ENCODE measurements at places on chromosomes 13 and 19.
A peak's percentile ranks its signal among the peaks of the same experiment; 100 is the strongest.

DNA sequence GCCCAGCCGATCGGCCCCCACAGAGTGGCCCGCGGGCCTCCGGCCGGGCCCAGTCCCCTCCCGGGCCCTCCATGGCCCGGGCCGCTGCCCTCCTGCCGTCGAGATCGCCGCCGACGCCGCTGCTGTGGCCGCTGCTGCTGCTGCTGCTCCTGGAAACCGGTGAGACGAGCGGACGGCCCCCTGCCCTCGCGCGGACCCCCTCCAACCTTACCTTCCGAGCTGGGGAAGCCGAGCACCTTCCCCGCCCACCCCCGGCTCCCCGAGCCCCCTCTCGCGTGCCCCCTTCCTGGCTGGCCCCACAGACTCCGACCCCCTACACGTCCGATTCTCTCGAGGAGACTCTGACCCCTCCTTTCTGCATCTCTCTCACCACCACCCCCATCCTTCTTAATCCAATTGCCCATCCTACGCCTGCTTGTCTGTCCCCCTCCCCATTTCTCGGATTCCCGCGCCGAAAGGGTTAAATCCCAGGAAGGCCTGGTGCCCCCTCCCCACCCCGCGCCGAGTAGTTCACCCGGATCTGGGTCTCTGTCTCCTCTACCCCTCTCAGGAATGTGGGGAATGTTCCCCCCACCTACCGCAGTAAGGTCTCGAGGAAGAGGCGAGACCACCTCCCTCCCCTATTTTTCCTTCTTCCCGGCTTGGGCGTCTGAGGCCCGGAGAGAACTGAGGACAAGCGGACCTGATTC, 502 bp downstream of the NECTIN2 start:
- no peak for DNase-seq

DNA sequence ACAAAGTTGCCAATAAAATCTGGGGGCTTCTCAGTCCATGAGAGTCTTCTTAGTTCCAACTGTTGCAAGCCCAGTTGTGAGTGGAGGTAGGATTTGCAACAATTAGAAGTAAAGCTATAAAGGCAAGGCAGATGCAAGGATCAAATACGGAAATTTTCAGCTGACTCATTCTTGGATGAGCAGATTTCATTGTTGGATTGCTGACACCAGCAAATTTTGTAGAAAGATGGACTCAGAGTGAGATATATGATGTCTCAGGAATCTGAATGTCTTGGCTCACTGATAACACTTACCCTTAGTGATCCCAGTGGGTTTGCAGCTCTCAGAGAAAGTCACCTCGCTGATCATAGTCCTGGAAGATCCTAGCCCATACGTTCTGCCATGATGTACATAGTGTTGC, 209.0 kb downstream of the GPC6 start:
- DNase-seq, result no peak

- no peak for DNase-seq
These were observed 12.9 kb upstream of the CCDC169 start for GRCh38 chr13:36310417-36311108.

- DNase-seq, result no peak
These were observed 902 bp upstream of the CCDC106 start for GRCh38 chr19:55646889-55647731.

DNA sequence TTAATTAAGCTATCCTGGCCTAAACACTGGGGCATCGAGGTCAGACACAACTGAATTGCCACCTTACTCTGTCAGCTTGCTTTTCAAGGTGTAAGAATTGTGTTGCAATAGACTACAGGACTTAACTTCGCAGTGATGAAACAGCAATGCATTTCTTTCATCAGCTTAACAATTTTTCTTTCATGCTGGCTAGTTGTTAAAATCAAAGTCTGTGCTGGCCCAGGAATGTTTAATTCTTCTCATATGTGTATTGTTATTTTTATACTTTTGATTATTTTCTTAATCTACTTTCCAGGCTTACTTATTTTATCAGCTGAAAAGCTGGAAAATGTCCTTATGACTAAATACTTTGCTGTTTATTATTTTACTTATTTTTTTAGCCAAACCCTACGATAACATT, 79.7 kb downstream of the EFNB2 start:
- DNase-seq, result no peak

- no peak for DNase-seq
These were observed 5.3 kb upstream of the PRKCG start for GRCh38 chr19:53876651-53877224.

GRCh38 chr19:52992109-52993004, 21.4 kb upstream of the ERVV-1 start:
- no peak for DNase-seq

DNA sequence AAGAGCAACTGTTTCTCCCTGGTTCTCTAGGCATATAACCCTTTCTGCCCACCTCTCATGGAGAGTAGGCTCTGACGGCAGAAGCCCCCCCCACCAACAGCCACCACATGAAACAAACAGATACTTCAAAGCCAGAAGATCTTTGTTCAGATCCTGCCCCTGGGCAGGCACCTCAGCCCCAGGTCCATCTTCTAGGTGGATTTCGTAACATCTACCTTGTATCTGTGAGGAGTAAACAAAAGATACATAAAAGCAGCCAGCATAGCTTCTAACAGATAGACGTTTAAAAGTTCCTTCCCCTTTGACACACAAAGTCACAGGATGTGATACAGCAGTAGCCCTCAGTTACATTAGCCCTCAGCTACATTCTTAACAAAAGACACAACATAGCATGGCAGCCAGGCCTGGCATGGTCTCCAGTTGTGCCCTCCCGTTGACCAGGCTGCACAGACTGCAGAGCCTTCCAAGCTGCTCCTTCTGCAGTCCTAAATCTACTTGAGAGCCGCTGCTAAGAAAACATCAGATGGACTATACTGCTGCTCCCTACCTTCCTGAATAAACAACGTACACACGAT, 35.4 kb downstream of the BRD4 start:
- no peak for DNase-seq

- DNase-seq, result no peak
These were observed 74.8 kb downstream of the COL4A1 start for GRCh38 chr13:110232142-110232541.

DNA sequence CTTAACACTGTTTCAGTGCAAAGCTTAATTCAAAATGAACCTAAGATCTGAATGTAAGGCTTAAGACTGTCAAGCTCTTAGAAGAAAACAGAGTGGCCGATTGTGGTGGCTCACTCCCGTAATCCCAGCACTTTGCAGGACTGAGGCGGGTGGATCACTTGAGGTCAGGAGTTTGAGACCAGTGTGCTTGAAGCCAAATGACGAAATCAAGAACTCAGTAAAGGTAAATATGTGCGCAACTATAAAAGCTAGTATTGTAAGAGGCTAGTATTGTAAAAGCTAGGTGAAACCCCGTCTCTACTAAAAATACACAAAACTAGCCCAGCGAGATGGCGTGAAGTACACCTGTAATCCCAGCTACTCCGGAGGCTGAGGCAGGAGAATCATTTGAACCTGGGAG, 12.7 kb downstream of the ATP4B start:
- no peak for DNase-seq

GRCh38 chr13:92947770-92948434, 278.7 kb upstream of the GPC6 start:
- no peak for DNase-seq

GRCh38 chr19:7596211-7596937, 711 bp downstream of the CAMSAP3 start:
- DNase-seq, result no peak

GRCh38 chr19:38358071-38358470, 16.3 kb upstream of the PSMD8 start:
- DNase-seq, result no peak

- DNase-seq, result no peak
These were observed 1.5 kb upstream of the OBI1 start for GRCh38 chr13:78660495-78660857.

GRCh38 chr19:48506138-48506733, 5.4 kb downstream of the LMTK3 start:
- no peak for DNase-seq

GRCh38 chr19:50636317-50637085, 3.2 kb downstream of the SYT3 start:
- no peak for DNase-seq

GRCh38 chr19:31678421-31678820, 329.2 kb upstream of the TSHZ3 start:
- DNase-seq, result no peak

GRCh38 chr19:13363954-13364353, 142.3 kb downstream of the CACNA1A start:
- no peak for DNase-seq

DNA sequence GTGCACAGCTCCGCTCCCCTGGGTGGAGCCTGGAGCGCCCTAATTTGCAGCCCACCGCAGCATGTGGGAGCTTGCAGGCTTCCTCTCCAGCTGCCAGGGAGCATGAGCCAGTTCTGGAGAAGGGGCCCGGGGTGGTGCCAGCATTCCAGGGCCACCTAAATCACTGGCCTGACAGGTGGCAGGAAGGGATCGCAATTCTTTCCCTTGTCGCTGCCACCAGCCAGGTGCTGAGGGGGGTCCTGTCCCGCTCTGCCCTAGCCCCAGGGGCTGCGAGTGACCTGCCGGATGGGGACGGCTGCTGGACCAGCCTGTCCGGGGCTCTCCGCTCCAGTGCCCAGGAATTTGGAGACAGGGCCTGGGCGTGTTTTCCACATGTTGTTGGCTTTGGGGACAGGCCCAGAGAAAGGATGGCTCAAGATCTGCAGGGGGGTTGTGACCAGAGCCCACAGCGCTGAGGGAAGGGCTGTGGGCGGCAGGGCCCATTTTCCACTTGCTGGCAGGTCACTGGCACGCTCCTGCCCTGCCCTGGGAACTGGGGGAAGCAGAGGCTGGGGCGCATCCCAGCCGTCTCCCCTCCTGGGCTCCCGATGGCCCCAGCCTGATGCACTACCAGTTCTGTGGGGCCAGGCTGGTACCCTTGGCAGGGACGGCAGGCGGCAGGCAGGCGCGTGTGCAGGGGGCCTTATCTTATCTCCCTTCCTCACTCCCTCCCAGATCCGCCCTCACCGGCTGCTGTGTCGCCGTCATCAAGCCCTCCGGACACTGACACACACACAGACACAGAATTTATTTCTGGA, 9.5 kb downstream of the NDUFA11 start:
- no peak for DNase-seq

GRCh38 chr19:9839415-9839814, 4.3 kb downstream of the PIN1 start:
- DNase-seq, result no peak

- peak; percentile 98 for DNase-seq
These were observed at the start of gene UBAC2 for GRCh38 chr13:99200432-99201167. Gene UBAC2 (plus strand): TSS chr13:99200854. CDS start chr13:99200909, 55 bp downstream.

- DNase-seq, result no peak
These were observed 45.6 kb downstream of the EDNRB start for GRCh38 chr13:77872995-77873394.

DNA sequence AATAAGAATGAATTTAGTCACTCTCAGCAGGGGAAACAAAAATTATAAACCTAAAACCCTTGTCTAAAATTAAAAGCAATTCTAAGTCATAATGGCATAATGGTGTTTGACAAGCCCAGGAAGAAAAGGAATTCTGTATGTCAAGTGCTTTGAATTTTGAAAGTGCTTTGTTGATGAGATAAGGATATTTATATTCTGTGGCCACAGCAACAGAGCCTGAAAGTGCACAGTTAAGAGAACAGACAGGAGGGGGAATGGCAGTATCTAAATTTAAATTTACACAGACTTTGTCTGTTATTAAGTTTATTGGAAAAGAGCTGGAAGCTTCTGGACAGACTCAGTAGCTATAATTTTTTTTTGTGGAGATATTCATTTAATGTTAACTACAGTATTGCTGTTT, 69.8 kb downstream of the OLFM4 start:
- DNase-seq, result no peak

DNA sequence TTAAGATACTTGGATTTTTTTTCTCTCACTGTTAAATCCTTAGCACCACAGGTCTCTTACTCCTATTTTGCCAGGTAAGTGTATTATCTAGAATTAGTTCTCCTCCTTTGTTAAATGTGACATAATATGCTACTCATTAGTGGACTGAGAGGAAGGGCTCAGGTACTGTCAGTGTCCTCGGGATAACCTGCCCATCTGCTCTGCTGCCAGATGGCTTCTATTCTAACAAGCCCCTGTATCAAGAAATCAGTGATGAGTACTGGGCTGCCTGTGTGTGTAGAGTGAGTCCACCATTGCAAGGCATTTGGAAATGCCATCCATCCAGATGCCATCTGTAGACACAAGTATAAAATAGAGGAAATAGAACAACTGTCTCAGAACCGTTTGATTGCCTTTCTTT, 209.6 kb downstream of the ATP8A2 start:
- DNase-seq, result no peak

DNA sequence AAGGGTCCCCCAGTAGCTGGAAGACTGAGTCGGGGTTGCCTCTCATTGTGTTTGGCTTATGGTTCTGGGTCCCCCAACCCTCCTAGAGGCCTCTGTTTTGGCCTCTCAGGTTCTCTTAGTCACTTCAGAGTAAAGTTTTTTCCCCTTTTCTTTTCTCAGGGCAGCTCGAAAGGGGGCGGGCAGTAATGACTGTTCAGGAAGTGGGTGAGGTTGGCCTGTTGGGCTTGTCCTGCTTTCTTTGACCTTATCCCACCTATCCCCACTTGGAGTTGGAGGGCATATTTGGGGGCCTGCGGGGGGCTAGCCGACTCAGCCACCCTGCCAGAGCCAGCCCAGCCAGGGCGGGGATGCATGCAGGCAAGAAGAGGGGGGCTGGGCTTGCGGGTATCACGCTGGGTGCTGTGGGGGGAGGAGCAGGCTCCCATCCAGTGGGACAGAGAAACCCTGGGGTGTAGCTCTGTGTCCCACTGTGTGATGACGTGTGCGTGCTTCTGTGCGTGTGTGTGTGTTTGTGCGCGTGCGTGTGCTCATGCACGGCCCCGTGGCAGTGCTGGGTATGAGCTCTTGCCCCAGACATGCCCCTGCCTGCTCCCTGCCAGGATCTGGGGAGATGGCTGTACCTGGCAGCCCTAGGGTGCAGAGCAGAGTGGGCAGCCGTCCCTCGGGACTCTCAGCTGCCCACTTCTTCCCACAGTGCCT, 1.4 kb downstream of the CIC start:
- DNase-seq, result peak; percentile 36
